ENCODE measurements at places on chromosomes 3 and 15. TPM values are rescaled to one million over a fixed set of nuclear protein-coding genes. Genes with fewer than 3 reads are reported as not detected.

- DNase-seq, result no peak
Measured at GRCh38 chr15:93063796-93064690, 25.0 kb downstream of the RGMA start.

GRCh38 chr15:69784798-69785566, 312.7 kb downstream of the TLE3 start:
- DNase-seq, result no peak

DNA sequence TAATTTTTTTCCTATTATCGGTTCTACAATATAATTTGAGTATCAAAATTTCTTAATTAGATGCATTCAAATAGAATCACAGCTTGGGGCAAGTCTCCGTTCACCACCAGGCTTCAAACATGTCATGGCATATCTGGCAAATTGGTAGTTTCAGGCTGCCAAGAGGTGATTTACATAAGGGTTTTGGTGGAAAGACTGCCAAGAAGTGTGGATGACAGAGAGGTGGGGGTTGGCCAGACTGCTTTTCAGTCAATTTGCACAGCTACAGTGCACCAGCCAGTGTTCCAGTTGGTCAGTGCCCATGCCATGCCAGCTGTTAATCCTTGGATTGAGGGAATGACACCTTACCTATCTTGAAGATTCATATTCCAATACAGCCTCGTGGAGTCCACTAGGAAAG, 8.4 kb upstream of the GSK3B start:
- no peak for DNase-seq

UBA7 gene
- total RNA-seq, result 1.6 TPM

- DNase-seq, result no peak
Measured at GRCh38 chr15:98881526-98882520, 125.8 kb downstream of the PGPEP1L start.

- DNase-seq, result no peak
Measured at GRCh38 chr3:141849056-141849815, 27.2 kb upstream of the ATP1B3 start.

- DNase-seq, result no peak
Measured at GRCh38 chr15:68386587-68387288, 45.2 kb downstream of the ITGA11 start.

GRCh38 chr3:64240396-64240795, 15.1 kb upstream of the PRICKLE2 start:
- no peak for DNase-seq

DNA sequence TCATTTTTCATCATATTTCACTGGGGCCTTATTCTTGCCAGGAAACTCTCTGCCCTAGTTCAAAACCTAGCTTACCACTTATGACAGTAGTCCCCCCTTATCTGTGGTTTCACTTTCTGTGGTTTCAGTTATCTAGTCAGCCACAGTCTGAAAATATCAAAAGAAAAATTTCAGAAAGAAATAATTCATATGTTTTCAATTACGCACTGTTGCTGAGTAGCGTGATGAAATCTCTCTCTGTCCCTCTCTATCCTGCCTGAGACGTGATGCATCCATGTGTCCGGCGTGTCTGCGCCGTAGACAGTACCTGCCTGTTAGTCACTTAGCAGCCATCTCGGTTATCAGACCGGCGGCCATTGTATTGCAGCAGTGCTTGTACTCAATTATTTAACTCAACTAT, 369.9 kb upstream of the MCTP2 start:
- DNase-seq, result no peak

GRCh38 chr3:150247441-150247840, 160.7 kb upstream of the TSC22D2 start:
- no peak for DNase-seq

- DNase-seq, result no peak
Measured at GRCh38 chr3:110139821-110140220, 802.5 kb upstream of the DPPA4 start.

DNA sequence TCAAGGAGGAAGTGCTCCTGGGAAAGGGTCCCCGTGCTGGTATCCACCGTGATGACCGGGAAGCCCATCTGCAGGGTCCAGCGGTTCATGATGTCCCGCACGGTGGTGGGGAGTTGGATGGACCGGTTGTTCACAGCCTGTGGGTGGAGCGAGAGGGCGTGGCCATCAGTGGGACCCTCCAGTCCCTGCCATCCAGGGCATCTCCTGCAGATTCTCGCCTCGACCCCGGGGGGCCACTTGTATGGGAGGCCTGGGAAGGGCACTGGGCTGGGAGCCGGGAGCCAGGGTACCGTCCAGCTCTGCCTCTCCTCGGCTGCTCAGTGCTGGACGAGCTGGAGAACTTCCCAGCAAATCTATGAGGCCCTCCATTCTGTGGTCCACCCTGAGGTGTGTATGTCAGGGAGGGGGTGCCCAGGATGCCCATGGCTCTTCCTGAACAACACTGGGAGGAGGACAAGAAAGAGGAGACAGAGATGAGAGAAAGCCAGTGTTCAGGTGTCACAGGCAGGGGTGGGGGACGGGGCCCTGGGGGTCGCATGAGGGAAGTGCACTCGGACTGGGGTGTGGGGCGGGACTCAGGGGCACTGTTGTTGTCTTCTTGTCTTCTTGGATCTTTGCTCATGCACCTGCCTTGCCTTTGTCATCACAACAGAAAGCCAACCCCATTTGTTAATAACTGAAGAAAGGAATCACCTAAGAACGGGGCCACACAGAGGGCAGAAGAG, 13.0 kb downstream of the ANPEP start:
- no peak for DNase-seq

- no peak for DNase-seq
Measured at GRCh38 chr3:189635339-189635738, 4.2 kb downstream of the TP63 start.

DNA sequence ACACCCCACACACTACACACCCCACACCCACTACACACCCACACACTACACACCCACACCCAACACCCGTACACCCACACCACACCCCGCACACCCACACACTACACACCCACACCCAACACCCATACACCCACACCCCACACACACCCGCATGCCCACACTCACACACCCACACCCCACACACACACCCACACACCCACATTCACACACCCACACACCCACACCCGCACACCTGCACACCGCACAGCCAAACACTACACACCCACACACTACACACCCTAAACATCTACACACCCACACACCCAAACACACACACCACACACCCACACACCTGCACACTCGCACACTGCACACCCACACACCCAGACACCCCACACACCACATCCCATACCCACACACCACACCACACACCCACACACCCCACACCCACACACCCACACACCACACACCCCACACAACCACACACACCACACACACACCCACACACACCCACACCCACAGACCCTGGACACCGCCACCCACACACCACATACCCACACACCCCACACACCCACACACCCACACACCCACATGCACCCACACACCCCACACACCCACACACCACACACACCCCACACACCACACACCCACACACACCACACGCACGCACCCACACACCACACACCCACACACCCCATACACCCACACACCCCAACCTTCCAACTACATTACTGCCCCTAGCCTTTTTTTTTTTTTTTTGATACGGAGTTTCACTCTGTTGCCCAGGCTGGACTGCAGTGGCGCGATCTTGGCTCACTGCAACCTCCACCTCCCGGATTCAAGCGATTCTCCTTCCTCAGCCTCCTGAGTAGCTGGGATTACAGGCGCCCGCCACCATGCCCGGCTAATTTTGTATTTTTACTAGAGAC, 16.9 kb downstream of the CEP19 start:
- DNase-seq, result no peak

GRCh38 chr3:17741621-17742101, 770 bp downstream of the TBC1D5 start:
- DNase-seq, result no peak

- no peak for DNase-seq
Measured at GRCh38 chr15:47688573-47689086, 28.7 kb upstream of the SEMA6D start.

IQCB1 gene
- total RNA-seq, result 27.7 TPM

- no peak for DNase-seq
Measured at GRCh38 chr3:175726228-175726627, 867.1 kb downstream of the NAALADL2 start.

DNA sequence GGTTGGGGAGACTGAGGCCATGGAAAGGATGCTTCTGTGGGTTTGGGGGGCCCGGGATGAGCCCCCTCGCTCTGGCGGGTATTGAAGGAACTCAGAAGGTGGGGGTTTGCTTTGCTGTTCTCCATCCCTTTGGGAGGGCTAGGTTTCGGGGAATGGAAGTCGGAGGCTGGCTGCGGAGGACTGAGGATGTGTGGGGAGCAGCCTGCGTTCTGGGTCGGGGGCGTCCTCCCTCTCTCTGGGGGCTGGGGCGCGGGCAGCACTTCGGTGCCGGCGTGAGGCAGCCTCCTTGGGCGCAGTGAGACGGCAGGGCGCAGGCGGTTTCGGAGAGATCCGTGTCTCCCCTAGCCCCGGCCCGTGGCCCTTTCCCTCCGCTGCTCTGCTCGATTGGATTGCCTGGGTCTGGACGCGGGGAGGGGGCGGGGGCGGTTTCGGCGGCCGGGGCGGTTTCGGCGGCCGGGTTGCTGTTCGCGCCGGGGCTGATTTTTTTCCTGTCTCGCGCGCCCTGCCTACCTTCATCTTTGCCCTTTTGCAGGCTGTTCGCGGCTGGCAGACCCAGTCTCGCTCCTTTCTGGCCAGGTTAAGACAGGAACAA, 1.4 kb downstream of the PTPRG start:
- DNase-seq, result peak; percentile 24

PPP2R3A gene
- total RNA-seq, result 36.3 TPM

DNA sequence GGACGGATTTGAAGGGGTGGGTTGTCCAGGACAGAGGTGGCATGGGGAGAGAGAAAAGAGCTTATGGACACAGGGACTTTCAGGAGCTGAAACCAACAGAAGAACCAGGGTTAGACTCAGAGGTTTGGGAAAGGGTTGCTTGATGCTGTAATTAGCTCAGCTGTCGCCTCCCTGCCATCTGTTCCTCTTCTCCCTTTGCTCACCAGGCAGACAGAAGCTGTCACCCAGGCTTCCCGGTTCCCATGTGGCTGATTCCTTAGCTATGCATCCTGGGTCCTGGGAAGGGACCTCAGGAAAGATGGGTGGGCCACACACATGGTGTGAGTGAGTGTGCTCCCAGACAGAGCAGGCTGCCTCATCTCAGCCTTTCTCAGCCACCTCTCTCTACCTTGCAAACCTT, 14.1 kb downstream of the PTPN23 start:
- peak; percentile 20 for DNase-seq

DNA sequence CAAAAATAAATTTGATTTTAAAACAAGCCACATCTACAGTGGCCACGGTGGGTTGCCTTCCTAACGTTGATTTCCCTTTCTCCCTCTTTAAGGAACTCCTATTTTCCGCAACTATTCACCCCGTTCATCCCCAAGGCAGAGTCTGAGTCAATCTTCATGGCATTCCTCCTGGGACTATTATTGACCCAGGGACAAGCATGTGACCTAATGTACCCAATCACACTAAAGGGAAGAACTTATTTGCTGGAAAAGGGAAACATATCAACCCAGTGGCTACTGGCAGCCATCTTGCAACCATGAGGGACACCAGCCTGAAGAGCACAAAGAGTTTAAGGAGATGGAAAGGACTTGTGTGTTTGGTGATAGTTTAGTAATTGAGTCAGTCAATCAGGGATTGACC, 55.4 kb upstream of the ARHGEF3 start:
- no peak for DNase-seq

UBAP1L gene
- total RNA-seq, result 2.0 TPM

GRCh38 chr3:169610888-169611291, 52.6 kb downstream of the MECOM start:
- no peak for DNase-seq

DNA sequence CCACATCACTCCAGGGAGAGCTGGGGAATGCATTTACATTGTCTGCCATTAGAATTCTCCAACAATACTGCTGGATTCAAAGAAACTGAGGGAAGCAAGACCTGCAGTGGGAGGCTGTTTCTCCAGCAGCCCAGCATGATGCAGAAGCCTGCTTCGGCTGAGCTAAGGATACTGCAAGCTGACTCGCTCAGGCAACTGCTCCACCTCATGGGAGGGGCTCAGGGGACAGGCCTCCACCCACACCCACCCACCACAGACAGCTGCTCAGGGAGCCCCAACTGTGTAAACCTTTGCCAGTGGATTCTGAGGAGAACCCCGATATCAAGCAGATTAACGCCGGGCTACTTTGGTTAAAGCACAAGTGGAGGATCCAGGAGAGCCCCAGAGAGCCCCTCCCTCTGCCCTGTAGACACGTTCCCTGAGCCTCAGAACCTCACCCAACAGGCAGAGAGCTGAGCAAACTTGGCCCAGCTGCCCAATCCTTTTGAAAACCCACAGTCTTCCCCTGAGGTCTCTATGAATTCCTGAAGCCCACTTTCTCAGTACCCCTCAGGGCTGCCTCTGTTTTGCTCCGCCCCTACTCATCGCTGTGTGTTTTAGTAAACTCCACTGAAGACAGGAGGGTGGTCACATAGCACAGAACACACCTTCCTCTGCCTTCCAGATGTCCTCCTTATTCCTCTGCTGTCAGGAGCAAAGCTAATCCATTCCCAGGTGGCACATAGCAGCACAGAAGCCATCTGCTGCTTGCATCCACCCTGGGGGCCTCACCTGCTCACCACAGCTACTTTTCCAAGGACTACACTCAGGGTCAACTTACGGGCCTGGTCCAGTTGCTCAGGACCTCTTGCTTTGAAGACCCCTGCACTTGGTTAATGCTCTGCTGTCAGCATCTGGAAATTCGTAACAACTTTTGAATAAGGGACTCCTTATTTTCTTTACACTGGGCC, 269.0 kb downstream of the ABHD5 start:
- DNase-seq, result no peak

DNA sequence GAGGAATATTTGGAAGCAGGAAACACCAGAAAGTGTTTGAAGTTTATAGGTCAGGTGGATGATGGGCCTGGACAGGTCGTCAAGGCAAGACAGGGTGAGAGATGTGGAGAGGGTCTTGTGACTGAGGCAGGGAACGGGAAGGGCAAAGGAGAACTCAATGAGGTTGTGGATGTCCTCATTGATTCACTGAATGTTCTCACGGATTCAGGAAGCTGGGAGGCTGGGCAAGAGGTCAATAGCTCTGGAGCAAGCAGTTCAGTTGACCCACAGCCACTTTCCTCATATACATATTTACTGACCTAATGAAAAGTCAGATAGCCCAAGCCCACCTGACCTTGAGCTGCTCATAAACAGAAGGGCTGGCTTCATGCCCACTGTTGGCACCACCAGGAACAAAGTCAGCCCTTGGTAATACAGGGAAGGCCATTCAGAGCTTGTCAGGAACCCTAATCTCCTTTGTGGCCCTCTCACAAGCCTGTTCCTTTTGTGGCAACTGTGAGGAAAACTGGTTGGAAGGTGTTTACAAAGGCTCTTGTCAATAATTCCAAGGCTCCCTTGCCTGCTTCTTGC, 31.6 kb downstream of the ARRDC4 start:
- no peak for DNase-seq
